Brain pericyte (primary cell): ENCODE measurements at places on chromosomes 3 and 15.

GRCh38 chr3:132593241-132593946, 3.7 kb upstream of the ACKR4 start:
- no peak for DNase-seq

DNA sequence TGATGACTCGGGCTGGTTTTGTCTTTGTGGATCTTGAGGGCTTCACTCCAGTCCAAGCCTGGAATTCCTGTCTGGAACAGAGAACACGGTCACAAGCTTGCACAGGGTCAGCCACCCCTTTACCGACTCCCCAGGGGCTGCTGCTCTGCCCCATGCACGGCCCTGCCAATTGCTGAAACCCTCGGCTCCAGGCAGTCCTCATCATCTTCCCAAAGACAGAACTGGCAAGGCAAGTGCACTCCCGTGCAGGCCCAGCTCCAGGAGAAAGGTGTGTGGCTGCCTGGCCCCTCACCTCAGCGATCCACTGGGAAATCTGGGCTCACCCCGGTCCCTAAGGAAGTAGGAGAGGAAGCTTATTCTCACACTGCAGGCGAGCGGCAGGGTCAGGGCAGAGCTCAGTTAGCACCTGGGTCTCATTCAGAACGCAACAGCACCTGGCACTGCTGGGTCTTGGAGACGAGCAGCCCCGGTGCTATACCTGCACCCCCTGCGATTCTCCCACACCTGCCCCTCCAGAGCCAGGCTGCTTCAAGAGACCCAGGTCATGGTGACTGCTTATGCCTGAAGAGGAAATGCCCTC, 7.2 kb downstream of the MAP6D1 start:
- DNase-seq, result no peak

GRCh38 chr3:25153561-25153960, 274.5 kb upstream of the RARB start:
- DNase-seq, result no peak

DNA sequence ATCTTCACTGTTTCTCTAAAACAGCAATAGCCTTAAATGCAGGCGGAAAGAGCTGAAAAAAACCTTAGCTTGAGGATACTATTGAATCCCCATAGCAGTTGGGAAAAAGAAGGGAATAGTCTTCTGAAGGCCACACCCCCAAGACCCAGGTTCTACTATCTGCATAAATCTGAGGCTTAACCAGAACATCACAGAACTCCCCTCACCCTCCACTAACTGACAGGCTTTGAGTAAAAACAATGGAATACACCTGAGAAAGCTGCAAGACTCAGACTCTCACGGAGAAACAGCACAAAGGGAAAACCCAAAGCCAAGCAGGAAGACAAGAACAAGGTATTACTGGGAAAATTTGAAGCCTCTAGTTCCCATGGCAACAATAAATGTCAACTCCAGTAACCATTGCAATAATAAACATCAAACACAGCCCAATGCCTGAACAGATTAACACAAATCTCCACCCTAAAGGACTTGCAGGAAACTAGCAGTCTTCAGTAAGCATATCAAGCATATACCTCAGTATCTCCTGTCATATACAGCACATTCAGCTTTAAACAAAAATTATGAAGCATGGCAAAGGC, 56.4 kb downstream of the TMCC1 start:
- no peak for DNase-seq

DNA sequence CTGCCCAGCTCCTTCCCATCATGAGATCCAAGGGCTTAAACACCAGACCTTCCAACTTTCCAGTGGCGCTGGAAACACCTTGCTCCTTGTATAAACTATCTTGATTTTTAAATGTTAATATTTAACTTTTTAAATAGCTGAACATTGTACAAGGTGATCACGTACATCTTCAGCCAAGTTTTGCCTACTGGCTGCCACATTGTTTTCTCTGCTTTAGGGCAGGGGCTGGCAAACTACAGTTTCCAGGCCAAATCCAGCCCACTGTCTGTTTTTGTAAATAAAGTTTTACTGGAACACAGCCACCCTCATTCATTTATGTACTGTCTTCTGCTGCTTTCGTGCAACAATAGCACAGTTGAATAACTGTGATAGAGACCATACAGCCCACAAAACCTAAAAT, 27.6 kb upstream of the FOXP1 start:
- no peak for DNase-seq

- no peak for DNase-seq
Measured at GRCh38 chr3:181687190-181687589, 24.5 kb upstream of the SOX2 start.

- DNase-seq, result no peak
Measured at GRCh38 chr3:50484722-50485121, 18.7 kb downstream of the CACNA2D2 start.

GRCh38 chr3:151541178-151541577, 80.3 kb upstream of the IGSF10 start:
- no peak for DNase-seq

DNA sequence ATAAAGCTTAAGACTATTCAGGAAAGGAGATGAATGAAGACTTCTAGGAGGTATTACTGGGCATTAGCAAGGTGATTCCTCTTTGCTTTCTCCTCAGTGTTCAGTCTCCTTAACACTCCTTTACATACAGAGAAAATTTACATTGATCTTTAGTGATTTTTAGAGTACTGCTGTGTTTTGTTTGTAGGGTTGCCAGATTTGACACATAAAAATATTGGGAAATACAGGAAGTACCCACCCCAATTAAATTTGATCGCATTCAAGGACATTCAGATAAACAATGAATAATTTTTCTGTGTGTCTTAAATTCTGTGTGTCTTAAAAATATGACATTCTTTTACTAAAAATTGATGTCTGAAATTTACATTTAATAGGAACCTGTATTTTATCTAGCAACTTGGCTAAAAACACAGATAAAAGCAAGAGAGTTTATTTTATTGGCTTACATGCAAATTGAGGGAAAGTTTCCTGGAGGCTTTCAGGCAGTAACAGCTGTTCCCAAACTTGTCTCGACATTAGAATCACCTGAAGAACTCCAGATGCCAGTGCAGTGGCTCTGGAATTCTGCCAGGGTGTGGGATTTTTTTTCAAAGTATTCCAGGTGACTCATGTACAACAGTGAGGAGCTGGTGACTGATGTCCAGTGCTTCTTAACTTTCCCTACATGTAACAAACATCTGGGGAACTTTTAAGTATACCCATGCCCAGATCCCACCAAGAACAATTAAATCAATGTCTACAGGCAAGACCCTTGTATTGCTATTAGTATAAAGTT, 23.4 kb upstream of the PLOD2 start:
- DNase-seq, result no peak

GRCh38 chr3:67302489-67302888, 304.4 kb downstream of the KBTBD8 start:
- DNase-seq, result no peak

DNA sequence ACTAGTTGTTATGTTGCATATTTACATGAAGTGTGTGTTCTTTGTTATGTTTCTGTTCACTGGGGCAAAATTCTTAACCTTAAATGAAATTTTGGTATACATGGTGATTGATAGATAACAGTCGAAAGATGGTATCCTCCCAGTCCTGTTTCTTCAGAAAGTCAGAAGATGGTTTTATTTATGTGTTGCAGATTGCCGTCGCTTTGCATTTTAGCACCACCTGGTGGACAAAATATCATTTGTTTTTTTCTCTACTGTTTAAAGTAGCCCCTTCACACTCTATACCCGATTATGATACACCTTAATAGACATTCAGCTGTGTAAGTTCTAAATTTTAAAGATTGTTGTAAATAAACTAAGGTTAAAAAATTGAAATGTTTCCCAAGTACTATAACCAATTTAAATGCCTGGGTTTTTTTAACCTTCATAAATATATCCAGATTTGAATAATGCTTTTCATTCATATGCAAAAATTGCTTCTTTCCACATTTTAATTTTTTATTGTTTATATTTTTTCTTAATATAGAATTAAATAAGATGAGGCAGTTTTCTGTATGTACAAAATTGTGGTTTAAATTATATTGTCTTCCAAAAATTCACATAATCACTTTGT, 152.2 kb downstream of the ALCAM start:
- peak; percentile 37 for DNase-seq

- DNase-seq, result no peak
Measured at GRCh38 chr3:167862104-167862730, 126.7 kb downstream of the SERPINI1 start.

GRCh38 chr15:66172324-66172980, 81.1 kb downstream of the MEGF11 start:
- no peak for DNase-seq

- DNase-seq, result no peak
Measured at GRCh38 chr3:154480033-154480432, 50.0 kb upstream of the GPR149 start.

DNA sequence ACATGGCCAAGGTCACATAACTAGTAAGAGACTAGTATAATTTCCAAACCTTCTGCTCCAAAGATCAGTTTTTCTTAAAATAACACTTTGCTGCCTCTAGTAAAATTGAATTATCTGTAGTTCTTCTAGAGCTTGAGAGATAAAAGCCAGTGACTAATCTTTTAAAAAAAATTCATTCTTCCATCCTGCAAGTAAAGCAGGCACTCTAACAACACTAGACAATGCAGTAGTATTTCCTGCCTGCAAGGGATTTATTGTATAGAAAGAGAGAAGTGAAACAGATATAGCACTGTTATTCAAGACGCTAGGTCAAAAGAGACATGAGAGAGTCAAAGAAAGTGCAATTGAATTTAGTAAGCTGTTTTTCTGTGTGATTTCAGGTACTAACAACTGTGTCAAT, 159.5 kb upstream of the TBC1D5 start:
- no peak for DNase-seq

- DNase-seq, result peak; percentile 47
Measured at GRCh38 chr15:67413770-67414390, 107.1 kb upstream of the C15orf61 start.
